Stimulated activated CD8-positive, alpha-beta memory T cell treated with anti-CD3 and anti-CD28 coated beads, Interleukin-15, amount 100 ng/mL, for 48 hours (primary cell): ENCODE measurements at places on chromosomes 13 and 19.

DNA sequence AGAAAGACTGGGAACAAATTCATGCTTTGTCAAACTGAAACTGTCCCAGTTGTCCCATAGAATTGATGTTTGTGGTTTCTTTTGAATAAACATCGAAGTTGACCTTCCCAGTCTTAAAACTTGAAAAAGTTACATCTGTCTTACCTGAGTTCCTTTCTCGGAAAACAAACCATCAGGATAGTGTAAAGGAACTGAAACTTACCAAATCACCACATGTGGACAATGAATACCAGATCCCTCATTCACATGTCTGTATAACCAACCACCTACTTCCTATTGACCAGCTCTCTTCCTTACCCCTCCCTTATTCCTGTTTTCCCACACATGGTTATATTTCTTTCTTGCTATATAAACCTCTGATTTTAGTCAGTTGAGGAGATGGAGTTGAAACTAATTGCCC is 791.7 kb upstream of the PCDH20 start:
- DNase-seq = no peak

DNA sequence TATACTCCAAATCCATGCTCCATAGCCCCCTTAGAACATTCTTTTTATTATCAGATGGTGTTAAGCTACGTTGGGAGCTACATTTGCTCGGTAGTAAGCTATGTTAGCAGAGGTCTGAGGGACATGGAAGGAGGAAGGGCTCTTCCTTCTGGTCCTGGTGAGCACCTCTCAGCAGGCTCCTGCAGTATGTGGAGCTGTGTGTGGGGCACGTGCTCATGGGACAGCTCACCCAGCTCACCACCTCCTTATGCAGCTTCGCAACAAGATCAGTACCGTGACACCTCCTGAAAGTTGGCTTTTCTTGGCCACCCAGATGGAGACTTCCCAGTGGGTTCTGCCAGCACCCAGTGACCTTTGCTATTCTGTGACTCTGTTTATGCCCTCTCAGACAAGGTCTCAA is 400.5 kb upstream of the SLC10A2 start:
- no peak for DNase-seq

DNA sequence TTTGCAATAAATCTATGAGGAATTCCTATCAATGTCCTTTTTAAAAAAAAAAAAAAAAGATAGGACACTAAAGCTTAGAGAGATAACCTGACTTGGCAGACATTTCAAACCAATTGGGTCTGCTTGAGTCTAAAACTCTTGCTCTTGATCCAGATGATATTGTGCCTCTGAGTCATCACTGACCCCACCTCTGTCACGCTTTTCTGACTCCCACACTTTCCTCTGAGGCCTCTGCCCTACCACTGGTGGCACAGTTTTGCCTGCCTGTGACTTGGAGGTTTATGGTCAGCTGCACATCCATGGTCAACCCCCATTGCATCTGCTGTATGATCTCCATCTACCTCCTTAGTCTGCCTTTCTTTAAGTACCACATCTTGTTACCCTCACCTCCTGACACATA is 328.7 kb downstream of the SPRY2 start:
- DNase-seq = no peak

DNA sequence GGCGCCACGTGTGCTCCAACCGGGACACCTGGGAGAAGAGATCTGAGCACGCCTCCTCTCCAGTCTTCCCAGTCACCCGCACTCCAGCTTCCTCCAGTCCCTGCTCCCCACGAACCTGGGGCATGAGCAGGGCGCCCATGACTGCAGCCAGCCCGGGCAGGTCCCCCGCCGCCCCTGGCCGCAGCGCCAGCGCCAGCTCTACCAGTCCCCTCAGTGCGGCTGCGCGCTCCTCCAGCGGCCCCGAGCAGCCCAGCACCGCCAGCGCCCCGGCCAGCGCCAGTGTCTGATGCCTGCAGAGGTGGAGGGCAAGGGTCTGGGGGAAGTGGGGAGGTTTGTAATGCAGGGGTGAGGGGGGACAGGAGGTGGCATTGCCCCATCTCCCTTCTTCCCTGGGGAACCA is 13.1 kb downstream of the SH2D3A start:
- DNase-seq = no peak

GRCh38 chr13:102402290-102402689 is 442 bp upstream of the FGF14 start:
- DNase-seq = no peak

DNA sequence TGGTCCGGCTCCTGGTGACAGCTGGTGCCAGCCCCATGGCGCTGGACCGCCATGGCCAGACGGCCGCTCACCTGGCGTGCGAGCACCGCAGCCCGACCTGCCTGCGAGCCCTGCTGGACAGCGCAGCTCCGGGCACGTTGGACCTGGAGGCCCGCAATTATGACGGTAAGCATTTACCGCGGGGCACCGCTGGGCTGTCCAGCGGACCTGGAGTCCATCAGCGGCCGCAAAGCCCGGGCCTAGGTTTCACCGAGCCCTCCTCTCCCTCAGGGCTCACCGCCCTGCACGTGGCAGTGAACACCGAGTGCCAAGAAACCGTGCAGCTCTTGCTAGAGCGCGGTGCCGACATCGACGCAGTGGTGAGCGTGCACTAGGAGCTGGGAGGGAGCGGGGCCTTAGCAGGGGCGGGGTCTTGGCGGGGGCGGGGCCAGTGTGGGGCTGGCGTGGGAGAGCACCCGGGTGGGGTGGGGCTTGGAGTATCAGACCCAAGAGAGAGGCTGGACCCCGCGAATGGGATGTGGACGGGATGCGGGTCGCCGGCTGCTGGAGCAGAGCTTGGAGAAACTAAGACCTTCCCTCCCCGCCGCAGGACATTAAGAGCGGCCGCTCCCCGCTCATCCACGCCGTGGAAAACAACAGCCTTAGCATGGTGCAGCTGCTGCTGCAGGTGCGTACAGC is 8.7 kb downstream of the BCL3 start:
- no peak for DNase-seq
